Activated CD8-positive, alpha-beta memory T cell treated with anti-CD3 and anti-CD28 coated beads, Interleukin-2, amount 10 ng/mL, durations not matched to agents 7 days and 5 days (primary cell): ENCODE measurements at places on chromosomes 11 and 22. TPM values are rescaled to one million over a fixed set of nuclear protein-coding genes. Genes with fewer than 3 reads are reported as not detected.

GRM5 gene
- not detected for total RNA-seq

DNA sequence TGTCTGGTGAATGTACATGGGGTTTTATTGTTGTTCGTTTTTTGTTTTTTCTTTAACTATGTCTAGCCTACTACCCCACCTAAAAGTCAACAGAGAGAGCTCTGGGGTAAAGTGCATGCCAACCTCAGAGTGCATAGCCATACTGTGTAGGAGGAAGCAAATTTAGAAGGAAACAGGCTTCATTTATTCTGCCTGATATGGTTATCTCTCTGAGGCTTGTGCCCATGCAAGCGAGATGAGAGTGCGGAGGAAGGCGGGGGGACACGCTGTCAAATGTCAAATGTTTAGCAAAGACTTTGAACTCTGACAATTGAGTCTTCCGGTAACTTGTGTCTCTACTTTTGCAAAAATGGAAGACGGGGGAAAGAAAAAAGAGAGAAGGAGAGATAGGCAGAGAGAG is 295.5 kb downstream of the ETS1 start:
- H3K36me3 ChIP-seq: peaks cover 45% of the 10 kb centered on the region
- peak overlapping the region; percentile 92 for H3K27ac ChIP-seq

ISX gene
- total RNA-seq: not detected

DNA sequence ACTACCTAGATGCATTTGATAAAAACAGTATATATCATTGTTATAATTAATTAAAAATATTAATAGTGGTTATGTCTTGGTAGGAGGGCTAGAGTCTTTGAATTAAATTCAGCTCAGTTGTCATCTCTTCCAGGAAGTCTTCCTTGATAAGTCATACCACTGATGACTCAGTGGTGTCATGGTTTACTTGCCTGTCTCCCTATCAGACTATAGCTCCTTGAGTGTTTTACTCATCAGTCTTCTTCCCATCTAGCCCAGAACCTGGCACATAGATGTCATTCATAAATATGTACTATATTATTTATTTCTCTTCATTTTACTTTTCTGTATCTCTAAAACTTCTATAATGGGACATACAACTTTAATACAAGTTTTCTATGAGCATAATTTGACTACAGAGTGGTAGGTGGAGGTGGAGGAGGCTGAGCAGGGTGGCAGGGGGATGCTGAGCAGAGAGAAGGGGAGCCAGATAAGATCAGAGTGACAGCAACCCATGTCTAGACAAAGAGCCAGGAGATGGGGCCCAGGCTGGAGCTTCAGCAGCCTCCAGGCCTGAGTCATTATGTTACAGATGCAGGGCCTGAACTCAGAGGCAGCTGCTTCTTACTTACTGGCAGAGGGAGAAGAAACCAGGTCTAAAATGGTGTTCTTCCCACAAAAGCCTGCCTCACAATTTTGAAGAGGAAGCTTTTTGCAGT is 82.3 kb upstream of the PHOX2A start:
- H3K27me3 ChIP-seq: no peaks in the 10 kb centered on the region
- peaks cover 4% of the 10 kb centered on the region for H3K36me3 ChIP-seq
- DNase-seq: peak; percentile 47
- H3K27ac ChIP-seq: peak overlapping the region; percentile 54

GRCh38 chr22:28171712-28172111 is 252.7 kb upstream of the PITPNB start:
- no peak overlapping the region for H3K4me3 ChIP-seq
- no peaks in the 10 kb centered on the region for H3K36me3 ChIP-seq

- peaks cover 16% of the 10 kb centered on the region for H3K27me3 ChIP-seq
- H3K4me3 ChIP-seq: no peak overlapping the region
- H3K4me1 ChIP-seq: peaks cover 6% of the 10 kb centered on the region
- H3K27ac ChIP-seq: no peak overlapping the region
- no peaks in the 10 kb centered on the region for H3K36me3 ChIP-seq
These were observed 23.8 kb downstream of the FLRT1 start for GRCh38 chr11:64059339-64060140.

DNA sequence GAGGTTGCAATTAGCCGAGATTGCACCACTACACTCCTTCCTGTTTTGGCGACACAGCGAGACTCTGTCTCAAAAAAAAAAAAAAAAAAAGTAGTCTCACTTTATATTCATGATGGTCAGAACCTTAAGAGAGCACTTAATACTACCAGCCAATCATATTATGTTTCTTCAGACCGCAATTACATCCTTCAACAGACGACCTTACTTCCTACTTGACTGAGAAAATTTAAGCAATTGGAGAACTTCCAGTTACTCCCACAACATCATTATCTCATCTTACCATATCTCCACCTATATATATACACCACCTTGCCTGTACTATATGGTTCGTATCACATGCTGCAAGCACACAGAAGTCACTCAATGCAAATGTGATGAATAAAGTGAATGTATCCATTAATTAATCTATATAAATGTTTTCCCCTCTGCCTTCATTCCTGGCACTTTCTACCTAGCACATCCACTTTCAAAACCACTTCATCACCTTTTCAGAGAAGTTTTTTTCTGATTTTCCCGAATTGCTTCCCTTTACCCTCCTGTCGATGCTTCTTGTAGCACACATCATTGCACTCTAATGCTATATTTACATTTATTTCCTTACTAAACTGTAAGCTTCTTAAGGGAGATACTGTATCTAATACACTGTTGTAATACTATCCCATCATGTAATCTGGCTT is 13.8 kb downstream of the ATP5MG start:
- no peak overlapping the region for H3K4me3 ChIP-seq
- no peak for DNase-seq
- H3K4me1 ChIP-seq: peaks cover 7% of the 10 kb centered on the region
- no peaks in the 10 kb centered on the region for H3K27me3 ChIP-seq
- H3K36me3 ChIP-seq: peaks cover 12% of the 10 kb centered on the region

DNA sequence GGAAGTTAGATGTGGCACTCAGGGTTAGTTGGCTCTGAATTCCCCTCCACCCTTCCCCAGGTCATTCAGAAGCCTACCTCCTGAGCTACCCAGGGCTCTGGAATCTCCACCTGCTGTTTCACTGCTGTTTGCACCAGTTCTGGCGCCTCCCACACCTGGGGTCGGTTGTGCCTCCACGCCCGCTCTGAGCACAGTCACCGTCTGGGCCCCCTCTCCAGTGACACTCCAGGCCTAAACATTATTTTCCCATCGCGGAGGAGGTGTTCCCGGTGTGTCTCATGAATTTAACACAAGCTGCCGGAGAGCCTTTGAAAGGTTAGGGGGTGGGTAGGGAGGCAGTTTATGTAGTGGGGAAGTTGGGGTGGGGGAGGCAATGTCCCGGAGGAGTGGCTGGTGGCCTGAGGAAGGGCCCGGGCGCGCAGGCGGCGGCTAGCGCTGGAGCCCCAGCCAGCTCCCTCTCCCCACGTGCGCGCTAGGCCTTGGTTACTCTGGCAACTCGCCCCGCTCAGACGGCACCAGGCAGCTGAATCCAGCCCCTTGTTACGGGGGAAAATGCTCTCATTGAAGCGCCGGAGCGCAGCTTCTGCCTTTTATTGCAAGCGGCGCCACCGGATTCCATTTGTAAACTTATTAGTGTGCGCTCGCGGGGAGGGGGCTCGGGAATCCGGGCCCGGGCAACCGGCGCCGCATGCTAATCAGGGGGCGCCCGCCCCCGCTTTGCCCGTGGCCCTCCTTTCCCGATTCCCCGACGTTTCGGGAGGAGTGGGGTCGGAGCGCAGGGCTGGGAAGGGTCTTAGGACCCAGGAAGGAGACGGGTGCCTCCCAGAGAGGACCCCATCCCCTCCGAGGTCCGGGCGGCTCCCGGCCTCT is 52.4 kb downstream of the GRIK4 start:
- H3K27ac ChIP-seq: no peak overlapping the region
- no peaks in the 10 kb centered on the region for H3K36me3 ChIP-seq
- peaks cover 46% of the 10 kb centered on the region for H3K27me3 ChIP-seq
- no peak for DNase-seq

GRCh38 chr11:4454021-4454420 is 4.9 kb downstream of the OR52K2 start:
- H3K27me3 ChIP-seq: peaks cover 11% of the 10 kb centered on the region
- peaks cover 14% of the 10 kb centered on the region for H3K4me1 ChIP-seq
- no peak for DNase-seq
- H3K36me3 ChIP-seq: peaks cover 6% of the 10 kb centered on the region
- no peak overlapping the region for H3K4me3 ChIP-seq
- no peak overlapping the region for H3K27ac ChIP-seq
